ENCODE measurements at places on chromosomes 11 and 22.
A peak's percentile ranks its signal among the peaks of the same experiment; 100 is the strongest.

- DNase-seq = no peak
Measured at GRCh38 chr11:67409261-67409666, 5.4 kb downstream of the TBC1D10C start.

DNA sequence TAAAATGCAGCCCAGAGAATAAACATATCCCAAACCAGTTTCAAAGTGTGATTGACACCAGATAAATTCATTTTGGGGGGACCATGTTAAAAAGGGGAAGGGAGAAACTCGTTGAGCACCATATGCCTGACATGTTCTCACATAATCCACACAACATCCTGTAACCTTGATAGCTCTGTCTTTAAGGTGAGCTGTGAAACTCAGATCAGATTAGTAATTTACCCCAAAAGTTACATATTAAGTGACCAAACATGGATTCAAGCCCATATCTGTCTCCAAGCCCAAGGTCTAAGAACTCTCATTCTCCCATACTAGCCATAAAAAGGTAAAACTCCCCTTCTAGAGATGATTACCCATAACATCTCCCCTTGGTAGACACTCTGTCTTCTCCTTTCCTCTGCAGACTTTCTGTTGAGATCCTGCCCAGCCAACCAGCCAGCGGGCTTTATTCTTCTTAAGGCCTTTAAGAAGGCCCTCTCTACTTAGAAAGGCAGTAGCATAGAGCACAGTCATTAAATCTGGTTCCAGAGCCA, 150.7 kb downstream of the CCDC34 start:
- no peak for DNase-seq

GRCh38 chr11:40230821-40231220, 1228.6 kb downstream of the LRRC4C start:
- DNase-seq = no peak

DNA sequence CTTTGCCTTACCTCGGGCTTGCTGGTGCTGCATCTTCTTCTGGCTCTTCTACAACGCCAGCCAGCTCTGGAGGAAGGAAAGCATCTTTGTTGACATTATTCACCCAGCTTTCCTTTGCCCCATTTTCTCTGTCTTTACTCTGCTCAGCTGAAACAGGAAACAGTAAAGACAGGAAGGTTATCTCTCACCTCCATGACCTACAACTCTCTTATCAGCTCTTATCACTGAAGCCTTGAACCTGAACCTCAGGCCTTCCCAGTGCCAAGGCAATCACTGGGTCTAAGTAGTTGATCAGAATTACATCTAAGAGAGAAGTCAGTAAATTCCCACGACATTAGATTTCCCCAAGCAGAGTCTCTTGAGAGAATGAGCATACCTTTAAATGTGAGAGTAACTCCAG, 59.6 kb upstream of the CCDC89 start:
- DNase-seq = no peak

- DNase-seq = no peak
Measured at GRCh38 chr11:84648471-84648870, 978.7 kb downstream of the DLG2 start.

- no peak for DNase-seq
Measured at GRCh38 chr22:41844513-41844912, 11.6 kb downstream of the SREBF2 start.

DNA sequence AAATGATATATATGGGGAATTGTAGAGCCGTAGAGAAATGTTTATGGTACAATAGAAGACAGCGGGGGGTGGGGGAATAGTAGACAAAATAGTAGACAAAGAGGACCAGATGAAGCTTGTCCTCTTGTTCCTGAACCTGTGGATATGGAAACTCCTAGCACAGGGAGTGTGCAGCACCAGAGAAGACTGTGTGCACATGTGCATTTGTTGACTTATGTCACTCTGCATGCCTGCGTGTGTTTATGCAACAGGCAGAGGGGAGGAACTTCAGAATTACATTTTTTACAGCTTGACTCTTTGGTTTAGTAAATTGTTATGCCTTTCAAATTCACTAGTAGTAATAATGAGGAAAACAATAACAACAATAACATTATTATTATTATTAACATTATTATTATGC, 36.0 kb downstream of the TENM4 start:
- no peak for DNase-seq

DNA sequence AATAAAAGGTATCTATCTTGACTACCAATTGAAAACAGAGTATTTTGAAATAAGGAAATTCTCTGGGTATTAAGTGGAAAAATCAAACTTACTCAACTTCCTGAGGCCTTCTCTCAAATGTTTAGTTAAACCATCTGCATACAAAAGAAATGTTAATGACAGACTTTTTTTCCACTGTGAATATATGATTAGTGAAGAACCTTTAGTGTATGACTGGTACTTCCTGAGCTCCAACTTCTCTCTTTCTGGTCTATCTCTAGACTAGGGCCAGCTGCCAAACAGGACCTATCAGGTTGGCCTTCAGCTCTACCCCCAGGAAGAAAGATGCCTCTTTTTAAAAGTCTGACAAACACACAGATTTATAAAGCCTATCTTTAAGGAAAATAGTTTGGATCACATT, 68.8 kb upstream of the SCUBE2 start:
- no peak for DNase-seq

GRCh38 chr11:130937051-130937450, 20.8 kb upstream of the SNX19 start:
- no peak for DNase-seq

- DNase-seq = peak; percentile 23
Measured at GRCh38 chr11:859394-860131, 16.9 kb downstream of the TSPAN4 start.

GRCh38 chr11:122556605-122557004, 98.9 kb upstream of the UBASH3B start:
- DNase-seq = no peak

Data from amniotic stem cell (primary cell).